CD4-positive, alpha-beta T cell treated with Interleukin-6 at 100 ng/mL for 8 hours (primary cell): ENCODE measurements at places on chromosomes 6 and 20.
A peak's percentile ranks its signal among the peaks of the same experiment; 100 is the strongest.

DNA sequence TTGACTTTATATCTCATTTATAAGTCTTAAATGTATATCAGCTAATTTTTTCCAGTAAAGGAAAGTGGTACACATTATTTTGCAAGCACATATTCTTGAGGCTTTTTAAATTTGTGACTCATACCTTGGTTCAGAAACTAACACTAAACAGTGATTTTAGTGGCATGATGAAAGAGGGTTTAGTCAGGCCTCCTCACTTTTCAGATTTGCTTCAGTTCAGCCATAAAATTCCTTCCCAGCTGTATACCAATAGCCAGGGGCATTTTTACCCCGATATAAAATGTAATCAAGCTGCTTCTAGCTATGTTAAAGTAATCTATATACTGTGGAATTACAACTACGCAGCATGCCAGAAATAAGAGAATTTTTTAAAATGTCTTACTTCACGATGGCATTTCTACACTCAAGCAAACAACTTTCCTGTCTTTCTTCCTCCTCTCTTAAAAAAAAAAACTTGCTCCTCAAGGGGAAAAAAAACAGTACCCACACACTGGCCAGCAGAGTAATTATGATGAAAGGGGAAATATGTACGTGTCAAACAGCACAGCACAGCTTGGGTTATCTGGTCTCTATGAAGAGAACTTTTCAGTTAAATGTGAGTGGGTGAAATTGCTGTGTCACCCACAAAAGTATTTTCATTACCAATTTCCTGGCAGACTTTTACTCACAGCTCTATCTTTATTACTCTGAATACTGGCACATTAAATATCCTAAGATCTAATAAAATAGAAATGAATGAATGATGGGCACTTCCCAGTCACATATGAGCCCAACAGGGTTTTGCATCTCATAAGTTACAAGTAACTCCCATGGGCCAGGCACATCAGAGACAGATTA lies 244.8 kb upstream of the TENT5A start:
- no peak for DNase-seq

GRCh38 chr6:154932515-154933027 lies 62.5 kb upstream of the TIAM2 start:
- no peak for DNase-seq

GRCh38 chr6:3102875-3103274 lies 15.6 kb upstream of the BPHL start:
- DNase-seq = no peak

GRCh38 chr20:35597186-35597585 lies 18.4 kb upstream of the SPAG4 start:
- no peak for DNase-seq

DNA sequence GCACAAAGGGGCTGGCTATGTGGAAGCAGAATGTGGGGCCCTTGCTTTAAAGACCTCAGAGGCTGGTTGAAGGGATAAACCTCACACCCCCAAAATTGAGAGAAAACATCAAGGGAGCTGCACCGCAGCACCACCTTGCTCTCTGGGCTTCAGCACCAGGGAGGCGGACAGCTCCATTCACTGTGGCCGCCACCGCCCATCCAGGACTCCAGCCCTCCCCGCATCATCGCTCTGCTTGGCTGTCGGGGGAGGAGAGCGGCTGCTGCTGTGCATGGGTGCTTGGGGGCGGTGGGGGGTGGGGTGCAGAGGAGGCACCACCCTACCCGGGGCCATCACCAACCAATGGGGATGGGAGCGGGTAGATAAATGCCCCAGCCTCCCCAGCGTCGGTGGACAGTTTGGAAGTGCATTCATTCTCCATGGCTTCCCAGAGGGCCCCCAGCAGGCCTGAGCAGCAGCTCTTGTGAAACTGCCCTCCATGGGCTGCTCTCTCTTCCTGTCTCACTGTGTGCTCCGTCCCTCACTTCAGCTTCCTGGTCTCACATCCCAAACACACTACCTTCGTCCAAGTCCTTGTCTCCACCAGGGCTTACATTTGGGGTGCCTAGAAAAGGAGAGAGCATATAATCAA lies 75.7 kb upstream of the BHLHE23 start:
- DNase-seq = no peak

DNA sequence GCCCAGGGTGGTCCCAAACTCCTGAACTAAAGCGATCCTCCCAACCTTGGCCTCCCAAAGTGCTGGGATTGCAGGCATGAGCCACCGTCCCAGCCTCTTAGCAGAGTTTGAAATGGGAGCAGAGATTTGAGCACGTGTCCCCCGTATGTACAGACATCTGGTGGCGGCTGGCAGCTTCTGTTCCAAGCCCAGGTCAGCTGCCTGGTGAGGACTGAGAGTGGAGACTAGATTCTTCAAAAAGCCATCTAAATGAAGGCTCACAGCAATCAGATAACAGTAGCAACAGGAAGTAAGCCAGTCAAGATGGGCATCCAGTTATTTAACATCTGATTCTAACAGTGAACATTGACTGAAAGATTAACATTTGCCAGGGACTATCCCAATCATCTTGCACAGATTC lies 128.1 kb upstream of the AKAP12 start:
- DNase-seq = no peak

DNA sequence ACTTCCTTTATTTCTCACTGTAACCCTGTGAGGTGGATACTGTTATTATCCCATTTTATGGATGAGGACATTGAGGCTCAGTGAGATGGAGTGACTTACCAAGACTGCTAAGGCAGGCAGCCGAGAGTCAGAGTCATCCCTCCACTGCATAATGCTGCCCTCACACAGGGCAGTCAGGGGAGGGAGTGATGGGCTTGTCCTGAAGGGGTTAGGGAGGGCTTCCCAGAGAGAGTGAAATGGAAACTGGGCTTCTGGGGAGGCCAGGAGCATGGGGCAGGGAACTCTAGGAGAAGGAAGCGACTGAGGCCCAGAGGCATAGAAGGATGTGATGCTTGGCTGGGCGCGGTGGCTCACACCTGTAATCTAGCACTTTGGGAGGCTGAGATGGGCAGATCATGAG lies 31.1 kb downstream of the TM9SF4 start:
- DNase-seq = no peak

DNA sequence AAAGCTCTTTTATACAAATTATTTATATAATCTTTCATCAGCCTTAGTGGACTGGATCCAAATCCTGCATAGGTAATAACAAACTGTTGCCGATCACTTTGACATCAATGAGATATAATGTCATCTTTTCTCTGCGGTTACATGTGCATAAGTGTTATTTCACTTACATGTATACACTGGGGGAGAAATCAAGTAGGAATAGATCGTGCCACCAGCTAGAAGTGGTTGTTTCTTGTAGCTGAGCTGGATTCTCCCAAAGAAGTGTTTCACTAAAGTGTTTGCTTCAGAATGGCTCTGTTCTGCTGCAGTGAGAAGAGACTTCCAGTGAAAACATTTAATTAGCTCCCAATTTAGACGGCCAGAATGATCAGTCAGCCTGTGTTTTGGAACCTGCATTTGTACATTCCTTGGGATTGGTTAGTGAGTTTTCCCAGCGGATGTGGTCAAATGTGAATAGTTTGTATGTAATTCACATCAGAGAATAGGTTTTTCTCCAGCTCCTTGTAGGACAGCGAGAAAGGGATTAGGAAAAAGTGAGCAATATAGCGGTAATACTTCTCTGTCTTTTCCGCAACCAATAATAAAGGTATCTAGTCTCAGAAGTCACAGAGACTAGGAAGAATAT lies 163.1 kb upstream of the CCN2 start:
- DNase-seq = no peak

DNA sequence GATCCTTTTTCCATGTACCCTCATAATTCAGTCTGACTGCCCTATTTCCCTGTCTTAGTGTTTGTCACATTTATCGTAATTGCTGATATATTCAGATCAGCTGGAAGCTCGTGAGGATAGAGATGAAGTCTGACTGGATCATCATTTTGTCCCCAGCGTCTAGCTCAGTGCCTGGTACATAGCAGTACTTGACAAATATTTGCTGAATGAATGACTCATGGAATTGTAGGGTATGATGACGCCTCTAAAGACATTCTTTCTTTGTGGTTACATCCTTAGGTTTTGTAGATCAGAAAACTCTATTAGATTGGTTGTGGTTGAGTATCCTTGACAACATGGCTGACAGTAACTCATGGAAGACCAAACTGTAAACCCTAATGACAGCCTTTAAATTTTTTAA lies 68.9 kb downstream of the MTHFD1L start:
- no peak for DNase-seq

DNA sequence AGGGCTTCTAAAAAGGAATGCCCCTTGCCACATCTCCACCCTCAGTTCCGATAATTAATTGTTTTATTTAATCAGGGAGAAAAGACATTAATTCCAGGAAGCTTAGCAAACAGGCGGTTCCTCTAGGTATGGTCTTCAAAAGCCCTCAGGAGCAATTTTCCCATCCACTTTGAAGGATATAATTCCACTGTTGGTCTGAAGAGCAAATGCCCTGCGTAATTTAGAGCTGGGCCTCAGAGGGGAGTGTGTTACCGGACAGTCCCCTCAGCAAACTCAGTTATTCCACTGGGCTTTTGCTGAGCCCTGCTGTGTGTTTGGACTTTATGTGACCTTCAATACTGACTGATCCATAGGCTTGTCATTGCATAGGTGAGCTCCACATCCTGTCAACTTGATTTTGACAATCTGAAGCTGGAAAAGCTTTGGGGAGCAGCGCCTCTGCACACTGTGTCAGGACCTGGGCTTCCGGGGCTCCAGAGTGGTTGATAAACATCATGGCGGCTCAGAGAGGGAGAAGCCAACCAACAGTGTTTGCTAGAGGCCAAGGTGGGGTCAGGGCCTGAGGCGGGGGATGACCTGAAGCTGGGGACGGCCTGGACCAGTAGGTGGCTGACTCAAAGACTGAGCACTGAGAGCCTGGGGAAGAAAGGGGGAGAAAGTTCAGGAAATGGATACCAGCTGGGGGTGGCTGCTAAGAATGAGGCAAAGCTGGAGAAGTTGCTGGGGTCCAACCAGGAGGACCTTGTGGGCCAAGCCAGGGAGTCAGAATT lies 43.5 kb downstream of the PPP1R14C start:
- no peak for DNase-seq

DNA sequence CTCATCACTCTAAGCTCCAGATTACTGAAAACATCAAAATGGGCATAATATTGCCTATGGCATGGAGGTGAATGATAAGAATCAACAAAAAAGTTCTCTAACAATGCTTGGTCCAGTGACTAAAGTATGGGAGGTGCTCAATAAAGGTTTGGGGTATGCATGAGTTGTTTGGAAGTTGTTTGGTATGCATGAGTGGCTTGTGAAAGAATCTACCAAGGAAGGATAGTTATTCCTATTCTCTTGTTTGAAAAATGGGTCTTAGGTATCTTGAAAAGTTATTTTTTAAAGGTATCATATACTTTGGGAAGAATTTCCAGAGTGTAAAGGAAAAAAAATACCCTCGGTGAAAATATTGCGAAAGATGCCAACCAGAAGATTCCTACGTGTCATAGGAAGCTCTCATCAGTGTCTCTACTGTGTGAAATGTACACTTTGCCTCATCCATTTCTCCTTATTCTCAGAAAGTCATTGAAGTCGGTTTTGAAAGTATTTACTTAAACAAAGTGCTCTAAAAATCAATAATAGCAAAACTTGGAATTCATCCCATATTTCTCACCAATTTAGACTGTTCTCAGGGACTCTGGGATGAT lies 449.8 kb downstream of the ADGRB3 start:
- DNase-seq = no peak

GRCh38 chr6:146923205-146923833 lies 280.9 kb upstream of the STXBP5 start:
- DNase-seq = no peak

DNA sequence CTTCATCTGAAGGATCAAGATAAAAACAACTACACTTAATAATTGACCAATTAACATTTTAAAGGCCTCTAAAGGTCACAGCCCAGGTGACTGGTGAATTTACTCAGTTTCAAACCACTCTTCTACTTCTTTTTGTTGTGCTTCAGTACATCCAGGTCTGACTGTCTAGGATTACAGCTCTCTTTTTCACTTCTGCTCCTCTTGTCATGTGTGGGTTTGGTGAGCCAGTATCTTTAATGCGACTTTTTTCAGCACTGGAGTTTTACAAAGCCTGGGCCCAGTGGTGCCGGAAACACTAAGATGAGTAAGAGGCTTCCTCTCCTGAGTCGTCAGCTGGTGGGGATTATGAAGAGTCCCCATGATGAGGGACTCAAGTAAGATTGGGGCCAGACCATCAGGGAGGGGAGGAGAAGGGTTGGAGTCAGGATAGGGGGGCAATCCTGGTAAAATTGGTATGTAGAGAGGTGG lies 27.0 kb downstream of the HECA start:
- peak; percentile 75 for DNase-seq

DNA sequence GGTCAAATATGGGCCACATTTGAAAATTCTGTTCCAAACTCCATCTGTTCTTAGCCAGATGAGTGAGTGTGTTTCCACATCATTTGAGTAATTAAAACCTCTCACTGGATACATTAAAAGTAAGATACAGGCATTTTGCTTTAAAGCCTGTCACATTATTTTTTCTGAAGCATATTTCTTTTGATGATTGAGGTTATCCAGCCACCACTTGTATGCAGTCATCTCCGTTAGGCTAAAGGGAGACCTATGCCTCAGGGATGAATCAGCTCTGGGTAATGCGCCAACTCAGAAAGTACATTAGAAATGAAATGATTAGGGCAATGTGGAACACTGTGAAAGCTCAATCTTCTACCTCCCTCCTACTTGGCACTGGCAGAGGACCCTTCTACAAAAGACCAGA lies 90.7 kb downstream of the SNAP25 start:
- DNase-seq = no peak

DNA sequence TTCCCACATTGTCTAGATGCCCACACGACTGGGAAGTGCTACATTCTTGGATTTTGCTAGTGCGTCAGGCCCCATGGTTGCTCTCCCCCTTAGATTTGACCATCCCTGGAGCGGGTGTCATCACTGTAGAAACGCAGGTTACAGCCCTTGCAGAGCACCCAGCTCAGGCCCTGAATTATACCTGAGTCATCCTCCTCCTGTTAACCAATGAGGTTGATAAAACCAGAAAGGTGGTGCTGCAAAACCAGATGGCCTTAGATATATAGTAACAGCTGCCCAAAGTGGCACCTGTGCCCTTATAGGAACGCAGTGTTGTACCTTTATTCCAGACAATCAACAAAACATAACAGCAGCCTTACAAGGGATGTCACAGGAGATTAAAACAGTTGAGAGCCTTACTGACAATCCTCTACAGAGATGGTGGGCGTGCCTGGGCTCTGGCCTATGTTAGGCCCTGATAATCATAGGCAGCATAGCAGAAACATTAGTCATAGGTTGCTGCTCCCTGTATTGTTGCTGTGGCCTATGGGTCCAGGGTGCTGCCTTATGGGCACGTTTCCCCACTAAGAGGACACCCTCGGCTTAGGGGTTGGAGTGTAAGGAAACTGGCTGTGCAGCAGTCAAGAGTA lies 33.6 kb upstream of the HSF2 start:
- DNase-seq = no peak

GRCh38 chr6:159804504-159804903 lies 4.4 kb downstream of the PNLDC1 start:
- DNase-seq = no peak
